Neural progenitor cell (in vitro differentiated cells): ENCODE measurements at places on chromosomes 3 and 15. TPM values are rescaled to one million over a fixed set of nuclear protein-coding genes. Genes with fewer than 3 reads are reported as not detected.

- H3K36me3 ChIP-seq: peaks cover under 1% of the 10 kb centered on the region
- peak overlapping the region; percentile 28 for H3K4me3 ChIP-seq
- no peaks in the 10 kb centered on the region for H3K27me3 ChIP-seq
- H3K4me1 ChIP-seq: peaks cover 19% of the 10 kb centered on the region
Measured at GRCh38 chr3:133572158-133573053, 1.1 kb upstream of the CDV3 start.

DNA sequence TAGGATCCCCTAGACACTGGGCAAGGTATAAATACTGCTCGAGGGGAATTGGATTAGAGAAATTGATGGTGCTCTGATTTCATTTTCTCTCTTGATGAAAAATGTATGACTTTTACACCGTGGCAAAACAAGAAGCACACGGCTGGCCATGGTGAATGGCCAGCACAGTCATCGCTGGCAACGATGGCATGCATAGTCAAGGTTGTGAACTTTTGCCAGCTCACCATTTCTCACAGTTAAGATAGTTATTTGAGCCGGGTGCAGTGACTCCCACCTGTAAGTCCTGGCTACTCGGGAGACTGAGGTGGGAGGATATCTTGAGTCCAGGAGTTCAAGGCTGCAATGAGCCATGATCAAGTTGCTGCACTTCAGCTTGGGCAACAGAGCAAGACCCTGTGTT, 95.4 kb downstream of the HMG20A start:
- H3K4me1 ChIP-seq: peaks cover 24% of the 10 kb centered on the region
- no peaks in the 10 kb centered on the region for H3K27me3 ChIP-seq
- no peak overlapping the region for H3K27ac ChIP-seq
- no peak overlapping the region for H3K4me3 ChIP-seq
- H3K36me3 ChIP-seq: no peaks in the 10 kb centered on the region
- DNase-seq: no peak

- H3K27ac ChIP-seq: no peak overlapping the region
- H3K36me3 ChIP-seq: peaks cover 7% of the 10 kb centered on the region
- H3K4me1 ChIP-seq: peaks cover 4% of the 10 kb centered on the region
- no peak overlapping the region for H3K4me3 ChIP-seq
- H3K27me3 ChIP-seq: no peaks in the 10 kb centered on the region
Measured at GRCh38 chr3:142003291-142003690, 126.8 kb downstream of the ATP1B3 start.

GRCh38 chr3:13840456-13840855, 39.4 kb downstream of the WNT7A start:
- DNase-seq: no peak
- no peaks in the 10 kb centered on the region for H3K36me3 ChIP-seq
- no peak overlapping the region for H3K27ac ChIP-seq
- H3K27me3 ChIP-seq: no peaks in the 10 kb centered on the region
- no peaks in the 10 kb centered on the region for H3K4me1 ChIP-seq

KBTBD13 gene
- not detected in 2 replicates for total RNA-seq

- H3K4me1 ChIP-seq: no peaks in the 10 kb centered on the region
- no peak for DNase-seq
- H3K4me3 ChIP-seq: no peak overlapping the region
- no peaks in the 10 kb centered on the region for H3K27me3 ChIP-seq
- H3K27ac ChIP-seq: no peak overlapping the region
Measured at GRCh38 chr3:24048843-24049242, 103.8 kb downstream of the NR1D2 start.

- H3K36me3 ChIP-seq: no peaks in the 10 kb centered on the region
- H3K4me1 ChIP-seq: no peaks in the 10 kb centered on the region
- DNase-seq: no peak
- H3K27me3 ChIP-seq: no peaks in the 10 kb centered on the region
- no peak overlapping the region for H3K4me3 ChIP-seq
Measured at GRCh38 chr3:133439563-133439962, 39.7 kb downstream of the BFSP2 start.

GRCh38 chr3:194852831-194853508, 167.3 kb downstream of the FAM43A start:
- no peak overlapping the region for H3K27ac ChIP-seq
- peak; percentile 16 for DNase-seq
- no peak overlapping the region for H3K4me3 ChIP-seq
- peaks cover 11% of the 10 kb centered on the region for H3K4me1 ChIP-seq

GOLGA8T gene
- total RNA-seq: not detected in 2 replicates

- no peak for DNase-seq
- no peaks in the 10 kb centered on the region for H3K27me3 ChIP-seq
- no peaks in the 10 kb centered on the region for H3K4me1 ChIP-seq
- no peak overlapping the region for H3K4me3 ChIP-seq
Measured at GRCh38 chr3:10384541-10385360, 63.8 kb upstream of the SEC13 start.

- no peaks in the 10 kb centered on the region for H3K4me1 ChIP-seq
- H3K4me3 ChIP-seq: no peak overlapping the region
- no peaks in the 10 kb centered on the region for H3K27me3 ChIP-seq
- no peaks in the 10 kb centered on the region for H3K36me3 ChIP-seq
Measured at GRCh38 chr15:34107315-34107714, 5.4 kb downstream of the PGBD4 start.

GRCh38 chr15:79372428-79372827, 59.7 kb upstream of the MINAR1 start:
- no peaks in the 10 kb centered on the region for H3K36me3 ChIP-seq
- H3K4me1 ChIP-seq: no peaks in the 10 kb centered on the region
- H3K27ac ChIP-seq: no peak overlapping the region
- no peaks in the 10 kb centered on the region for H3K27me3 ChIP-seq
- no peak overlapping the region for H3K4me3 ChIP-seq

CCDC13 gene
- 1.1 TPM in 1 of 2 replicates, not detected in the other for total RNA-seq

DNA sequence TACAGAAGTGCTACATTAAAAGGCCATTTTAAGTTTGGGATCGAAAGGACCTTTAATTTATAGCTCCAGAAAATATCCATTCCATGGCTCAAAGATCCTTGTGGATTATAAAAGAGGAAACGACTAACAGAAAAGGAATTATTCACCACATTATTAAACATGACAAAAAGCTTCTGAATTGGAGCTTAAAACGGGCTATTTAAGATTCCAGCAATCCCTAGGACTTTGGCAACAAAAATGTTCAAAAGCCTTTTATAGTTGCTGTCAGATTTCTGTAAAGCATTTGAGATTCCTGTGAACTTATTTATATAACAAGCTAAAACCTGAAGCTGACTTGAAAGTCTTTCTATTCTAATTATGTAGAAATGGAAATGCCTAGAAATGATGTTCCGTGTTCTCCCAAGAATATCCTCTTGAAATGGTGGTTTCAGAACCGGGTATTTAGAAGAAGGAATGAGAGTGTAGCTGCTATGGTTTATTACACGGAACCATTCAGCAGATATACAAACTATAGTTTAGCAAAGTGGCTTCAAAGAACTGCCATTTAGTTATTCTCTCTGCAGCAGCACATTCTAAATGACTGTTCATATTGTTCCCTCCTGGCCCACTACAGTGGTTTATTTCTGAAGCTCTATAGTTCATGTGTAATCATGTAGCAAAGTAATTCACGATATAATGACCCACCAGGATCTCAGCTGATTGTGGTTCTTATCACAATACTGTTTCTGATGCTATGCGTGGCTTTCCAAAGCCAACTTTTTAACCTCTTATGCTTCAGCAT, 961.7 kb downstream of the FHIT start:
- no peak for DNase-seq
- no peaks in the 10 kb centered on the region for H3K36me3 ChIP-seq
- no peak overlapping the region for H3K4me3 ChIP-seq
- no peaks in the 10 kb centered on the region for H3K4me1 ChIP-seq
- H3K27me3 ChIP-seq: no peaks in the 10 kb centered on the region
- H3K27ac ChIP-seq: no peak overlapping the region

- no peaks in the 10 kb centered on the region for H3K27me3 ChIP-seq
- no peaks in the 10 kb centered on the region for H3K36me3 ChIP-seq
- no peak overlapping the region for H3K4me3 ChIP-seq
- H3K27ac ChIP-seq: no peak overlapping the region
- no peak for DNase-seq
Measured at GRCh38 chr3:136836511-136837156, 17.7 kb downstream of the SLC35G2 start.

CLPX gene
- total RNA-seq: 31.5 and 72.6 TPM in 2 replicates

DNA sequence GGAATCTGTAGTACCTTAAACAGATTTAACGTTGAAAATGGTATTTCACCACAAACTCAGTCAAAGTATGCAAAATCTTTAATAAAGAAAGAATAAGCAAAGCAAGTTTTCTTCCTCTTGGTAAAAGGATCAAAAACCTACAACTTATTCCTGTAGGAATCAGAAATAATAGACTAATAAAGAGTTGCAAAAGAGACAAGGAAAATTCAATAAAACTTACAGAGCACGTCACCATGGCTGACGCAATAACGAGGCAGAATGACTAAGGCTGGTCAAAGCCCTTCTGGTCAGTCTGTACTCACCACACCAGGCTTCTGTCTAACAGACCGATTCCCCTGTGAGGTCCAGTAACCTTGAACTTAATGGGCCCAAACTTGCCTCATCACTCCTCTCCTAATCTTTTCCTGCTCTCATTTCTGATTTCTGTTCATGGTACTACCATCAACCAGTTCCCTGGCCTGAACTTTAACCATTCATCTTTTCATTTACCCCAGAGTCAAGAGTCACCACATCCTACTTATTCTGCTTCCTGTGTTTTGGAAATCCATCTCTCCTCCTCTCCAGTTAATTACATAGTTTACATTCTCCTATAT, 5.0 kb downstream of the MASP1 start:
- no peaks in the 10 kb centered on the region for H3K36me3 ChIP-seq
- H3K4me3 ChIP-seq: no peak overlapping the region
- no peak for DNase-seq
- peaks cover 8% of the 10 kb centered on the region for H3K27me3 ChIP-seq
- no peak overlapping the region for H3K27ac ChIP-seq
- peaks cover 6% of the 10 kb centered on the region for H3K4me1 ChIP-seq

ERC2 gene
- total RNA-seq: 20.6 and 24.8 TPM in 2 replicates

FANCD2OS gene
- not detected in 2 replicates for total RNA-seq

- no peaks in the 10 kb centered on the region for H3K4me1 ChIP-seq
- H3K27me3 ChIP-seq: no peaks in the 10 kb centered on the region
- no peak overlapping the region for H3K4me3 ChIP-seq
- no peaks in the 10 kb centered on the region for H3K36me3 ChIP-seq
- no peak for DNase-seq
Measured at GRCh38 chr3:155225417-155225816, 68.1 kb downstream of the STRIT1 start.

GRCh38 chr15:70855764-70856163, 1.8 kb upstream of the LARP6 start:
- H3K36me3 ChIP-seq: no peaks in the 10 kb centered on the region
- H3K27me3 ChIP-seq: peaks cover 18% of the 10 kb centered on the region
- H3K27ac ChIP-seq: no peak overlapping the region

MAGEL2 gene
- total RNA-seq: 2.5 and 2.6 TPM in 2 replicates

DNA sequence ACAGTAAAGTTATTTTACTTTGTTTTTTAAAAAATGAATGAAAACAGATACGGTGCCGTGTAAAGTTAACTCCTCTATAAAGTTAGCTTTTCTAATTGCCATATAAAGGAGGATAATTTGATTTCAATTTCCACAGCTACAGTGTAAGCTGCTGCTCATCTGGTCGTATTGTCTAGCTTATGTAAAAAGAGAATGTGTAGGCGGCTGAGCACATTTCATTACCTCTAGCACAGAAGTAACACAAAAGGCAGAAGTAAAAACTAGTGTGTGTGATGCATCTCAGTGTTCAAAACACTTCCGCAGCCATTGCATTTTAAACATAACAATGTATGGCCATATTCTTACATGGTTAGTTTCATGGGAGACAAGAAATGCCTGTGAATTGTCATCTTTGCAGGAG, 105.0 kb upstream of the P2RY1 start:
- no peak for DNase-seq
- H3K27me3 ChIP-seq: no peaks in the 10 kb centered on the region
- H3K36me3 ChIP-seq: no peaks in the 10 kb centered on the region
- H3K4me1 ChIP-seq: peaks cover 10% of the 10 kb centered on the region

GRCh38 chr3:57556459-57557084, 498 bp downstream of the PDE12 start:
- H3K27ac ChIP-seq: no peak overlapping the region
- H3K36me3 ChIP-seq: no peaks in the 10 kb centered on the region
- H3K4me1 ChIP-seq: peaks cover 10% of the 10 kb centered on the region
- no peak for DNase-seq
- peak overlapping the region; percentile 60 for H3K4me3 ChIP-seq

- no peaks in the 10 kb centered on the region for H3K36me3 ChIP-seq
- H3K4me1 ChIP-seq: no peaks in the 10 kb centered on the region
Measured at GRCh38 chr3:62159709-62160092, 213.6 kb downstream of the FEZF2 start.

STAB1 gene
- total RNA-seq: 0.06 TPM in 1 of 2 replicates, not detected in the other
